Body of pancreas (tissue), 4 donors: ENCODE measurements at places on chromosomes 1 and 21. TPM values are rescaled to one million over a fixed set of nuclear protein-coding genes. Genes with fewer than 3 reads are reported as not detected.

The PRPF38B gene
- total RNA-seq, result 28.3 TPM

The LRRIQ3 gene
- total RNA-seq, result not detected

DNA sequence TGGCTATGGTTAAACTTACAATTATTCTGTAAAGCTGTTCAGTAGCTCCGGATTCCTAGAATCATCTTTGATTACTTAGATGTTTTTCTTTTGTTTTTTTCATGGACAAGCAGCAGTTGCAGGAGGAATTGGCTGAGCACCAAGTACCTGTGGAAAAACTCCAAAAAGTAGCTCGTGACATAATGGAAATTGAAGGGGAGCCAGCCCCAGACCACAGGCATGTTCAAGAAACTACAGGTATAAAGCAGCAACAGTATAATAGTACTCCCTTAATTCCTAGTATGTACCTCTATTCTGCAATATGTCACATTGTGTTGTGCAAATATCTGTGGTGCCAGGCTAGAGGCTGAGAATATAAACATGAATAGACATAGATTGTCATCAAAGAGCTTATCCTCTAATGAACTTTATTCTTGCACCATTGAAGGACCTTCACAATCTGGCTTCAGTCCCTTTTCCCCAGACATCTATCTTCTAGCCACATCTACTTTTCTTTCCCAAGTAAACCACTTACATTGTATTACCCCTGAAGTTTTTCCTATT is 132.3 kb upstream of the BMP8A start:
- DNase-seq, result peak; percentile 38

DNA sequence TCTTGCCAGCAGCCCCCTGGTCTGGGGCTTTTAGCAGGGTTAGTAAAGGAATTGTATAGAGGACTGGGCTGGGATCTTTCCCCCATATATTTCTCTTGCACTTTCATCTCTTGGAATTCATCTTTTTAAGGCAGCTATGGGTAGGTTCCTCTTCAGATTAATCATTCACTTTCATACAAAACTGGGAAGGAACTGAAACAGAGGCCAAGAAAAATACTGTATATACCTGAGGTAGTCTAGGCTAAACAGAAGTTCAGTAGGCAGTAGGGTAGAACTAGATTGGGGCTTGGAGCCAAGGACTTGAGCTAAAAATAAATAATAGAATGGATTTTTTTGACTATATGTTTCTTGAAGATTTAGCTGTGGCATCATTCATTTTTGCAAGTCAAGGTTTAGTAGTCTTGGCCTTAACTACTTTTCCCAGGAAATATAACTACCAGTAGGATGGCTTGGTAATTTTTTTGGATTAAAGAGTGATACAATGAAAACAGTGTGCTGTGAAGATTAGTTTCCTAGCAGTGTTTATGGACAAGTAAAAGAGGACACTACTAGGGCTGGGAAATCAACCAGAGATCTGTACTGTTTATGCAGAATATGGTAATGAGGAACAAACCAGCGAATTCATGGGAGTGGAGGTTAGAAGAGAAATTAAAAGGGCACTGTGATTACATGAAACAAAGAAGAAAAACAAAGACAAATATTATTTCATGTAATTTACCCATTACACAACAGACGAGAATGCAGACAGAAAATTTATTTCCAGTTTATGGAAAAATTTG is 50.9 kb upstream of the PTGS2 start:
- DNase-seq, result no peak

DNA sequence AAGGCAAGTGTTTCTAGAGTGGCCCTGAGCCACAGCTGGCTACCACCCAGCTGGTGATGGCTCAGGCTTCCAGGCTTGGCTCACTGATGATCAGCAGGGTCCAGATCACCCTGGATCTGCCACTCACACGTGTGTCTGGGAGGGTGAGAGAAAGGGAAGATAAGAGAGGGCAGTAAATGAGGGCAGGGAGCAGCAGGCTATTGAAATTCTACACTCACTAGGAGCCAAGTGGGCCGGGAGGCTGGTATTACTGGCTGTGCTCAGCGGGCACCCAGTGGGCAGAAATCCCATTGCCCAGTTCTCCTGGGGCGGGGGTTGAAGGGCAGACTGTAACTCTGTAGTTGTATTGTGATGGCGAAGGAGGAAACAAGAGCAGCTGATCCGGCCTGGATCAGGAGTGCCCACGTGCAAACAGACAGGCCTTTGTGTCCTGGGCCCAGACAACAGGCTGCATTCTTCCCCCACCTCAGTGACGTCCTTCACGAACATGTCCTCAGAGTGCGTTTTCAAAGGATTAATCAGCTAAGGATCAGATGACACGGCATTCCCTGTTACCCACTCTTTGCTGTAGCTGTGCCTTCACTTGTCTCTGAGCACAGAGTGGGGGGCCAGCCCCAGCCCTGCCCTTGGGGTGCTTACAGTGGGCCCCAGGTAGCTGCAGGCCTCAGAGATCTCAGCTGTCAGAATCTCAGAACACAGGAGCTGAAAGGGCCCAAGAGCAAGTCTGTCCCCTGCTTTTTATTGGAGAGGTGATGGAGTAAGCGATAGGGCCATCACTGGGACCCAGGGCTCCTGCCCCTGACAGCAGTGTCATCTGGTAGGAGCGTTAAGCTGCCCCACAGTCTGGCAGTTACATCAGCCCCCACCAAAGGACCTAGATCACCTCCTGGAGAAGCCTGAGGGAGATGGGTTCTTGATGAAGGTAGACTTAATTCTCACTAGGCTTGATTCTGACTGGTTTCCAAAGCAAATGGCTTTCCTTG is 60.5 kb downstream of the ATP1A1 start:
- DNase-seq, result peak; percentile 74

- no peak for DNase-seq
Measured at GRCh38 chr1:49051647-49052046, 275.0 kb upstream of the BEND5 start.

DNA sequence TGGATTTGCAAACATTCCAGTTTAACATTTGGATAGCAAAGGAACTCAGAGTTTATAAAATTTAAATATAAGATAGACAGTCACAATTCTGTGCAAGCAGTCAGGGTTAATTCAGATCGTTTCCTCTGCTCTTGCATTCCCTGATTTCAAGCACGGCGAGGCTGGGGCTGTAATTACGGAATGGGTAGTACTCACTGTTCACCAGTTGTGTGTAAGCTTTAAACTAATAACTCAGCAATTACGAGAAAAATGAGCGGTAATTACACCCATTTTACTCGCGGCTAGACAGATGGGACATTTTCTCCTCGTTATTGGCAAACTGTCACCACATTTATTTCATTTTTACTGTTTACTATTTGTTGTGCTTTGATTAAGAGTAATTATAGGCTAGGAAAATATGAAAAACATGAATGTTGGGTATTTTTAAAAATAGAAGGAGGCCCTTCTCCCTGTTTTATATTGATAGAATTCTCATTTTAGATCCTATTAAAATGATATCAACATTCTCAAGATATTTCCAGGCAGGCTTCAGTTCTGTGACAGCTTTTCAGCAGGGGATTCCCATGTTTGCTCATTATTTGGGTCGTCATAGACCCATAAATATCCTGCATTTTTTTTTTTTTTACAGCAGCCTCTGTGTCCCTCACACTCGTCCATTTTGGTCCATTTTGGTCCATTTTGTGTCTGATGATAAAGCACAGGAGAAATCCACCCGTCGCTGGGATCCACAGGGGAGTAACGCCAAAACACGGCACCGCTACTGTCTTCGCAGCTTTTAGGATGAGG is 208.3 kb downstream of the DSCAM start:
- no peak for DNase-seq

- DNase-seq, result no peak
Measured at GRCh38 chr1:231431665-231432415, 9.8 kb upstream of the EGLN1 start.
